ENCODE measurements at places on chromosomes 13 and 19.

DNA sequence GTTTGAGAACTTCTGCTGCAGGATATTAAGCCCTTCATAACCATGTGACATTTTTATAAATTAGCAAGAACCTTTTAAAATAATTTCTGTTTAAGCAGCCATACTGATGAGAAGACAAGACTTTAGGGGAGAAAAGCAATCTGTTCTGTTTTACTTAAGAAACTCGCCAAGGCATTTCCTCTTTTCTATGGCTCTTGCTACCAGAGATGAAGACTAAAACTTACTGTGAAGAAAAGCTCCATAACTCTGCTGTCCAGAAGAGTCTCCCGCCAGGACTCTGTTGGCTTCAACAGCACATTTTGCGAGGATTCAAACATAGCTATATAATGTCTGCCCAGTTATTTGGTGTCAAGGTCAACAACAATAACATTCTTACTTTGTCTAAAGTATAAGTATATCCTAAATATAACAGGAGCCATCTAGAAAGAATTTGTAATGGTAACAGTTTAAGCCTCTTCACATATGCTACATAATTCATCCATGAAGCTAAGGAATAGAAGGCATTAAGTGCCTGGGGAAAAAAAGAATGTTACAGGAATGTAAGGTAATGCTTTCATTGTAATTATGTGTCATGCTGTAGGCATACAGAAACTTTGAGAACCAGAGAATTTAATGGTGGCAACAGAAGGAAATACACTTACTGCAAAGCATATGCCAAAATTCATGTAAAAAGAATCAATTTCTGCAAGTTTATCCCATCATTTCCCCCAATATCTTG is 53.2 kb upstream of the EEF1AKMT1 start:
- peak; percentile 69 for DNase-seq

- peak; percentile 98 for DNase-seq
These were observed 1.4 kb upstream of the BCL3 start for GRCh38 chr19:44746946-44747738.

GRCh38 chr19:47865166-47865565 is 6.1 kb downstream of the TPRX2 start:
- no peak for DNase-seq

- DNase-seq = no peak
These were observed 145.1 kb downstream of the LACC1 start for GRCh38 chr13:44024846-44025195.

GRCh38 chr13:91242652-91243051 is 104.8 kb upstream of the MIR17HG start:
- no peak for DNase-seq

DNA sequence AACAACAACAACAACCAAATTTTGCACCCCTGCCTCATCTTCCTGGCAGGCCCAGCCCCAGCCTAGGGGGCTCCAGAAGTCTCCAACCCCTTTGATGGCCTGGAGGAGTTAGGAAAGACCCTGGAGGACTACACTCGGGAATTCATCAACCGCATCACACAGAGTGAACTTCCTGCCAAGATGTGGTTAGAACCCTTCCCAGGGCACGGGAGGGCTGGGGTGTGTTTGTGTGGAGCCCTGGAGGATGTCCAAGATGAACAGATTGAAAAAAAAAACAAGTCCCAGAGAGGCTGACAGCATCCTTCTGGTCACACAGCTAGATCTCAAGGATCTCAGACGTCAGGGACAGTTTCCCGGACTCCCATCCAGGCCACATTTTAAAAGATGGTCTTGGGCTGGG is 13.3 kb downstream of the APOC1 start:
- DNase-seq = peak; percentile 63

DNA sequence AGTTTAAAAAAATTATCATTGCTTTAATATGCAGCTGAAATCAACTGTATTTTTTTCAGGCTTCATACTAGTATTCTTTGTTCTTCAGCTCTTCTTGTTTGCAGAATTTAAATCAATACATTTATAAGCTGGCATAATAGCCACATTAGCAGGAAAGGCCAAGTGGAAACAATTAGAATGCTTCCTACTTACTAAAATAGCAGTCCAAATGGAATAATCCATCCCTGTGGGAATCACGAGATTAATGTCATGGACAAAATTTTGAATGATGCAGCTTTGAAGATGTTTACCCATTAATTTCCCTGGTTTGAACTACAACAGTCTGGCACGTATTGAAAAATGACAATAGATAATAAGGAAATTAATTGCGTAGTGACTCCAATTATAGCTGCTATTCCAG is 2650.8 kb downstream of the PCDH9 start:
- DNase-seq = no peak

DNA sequence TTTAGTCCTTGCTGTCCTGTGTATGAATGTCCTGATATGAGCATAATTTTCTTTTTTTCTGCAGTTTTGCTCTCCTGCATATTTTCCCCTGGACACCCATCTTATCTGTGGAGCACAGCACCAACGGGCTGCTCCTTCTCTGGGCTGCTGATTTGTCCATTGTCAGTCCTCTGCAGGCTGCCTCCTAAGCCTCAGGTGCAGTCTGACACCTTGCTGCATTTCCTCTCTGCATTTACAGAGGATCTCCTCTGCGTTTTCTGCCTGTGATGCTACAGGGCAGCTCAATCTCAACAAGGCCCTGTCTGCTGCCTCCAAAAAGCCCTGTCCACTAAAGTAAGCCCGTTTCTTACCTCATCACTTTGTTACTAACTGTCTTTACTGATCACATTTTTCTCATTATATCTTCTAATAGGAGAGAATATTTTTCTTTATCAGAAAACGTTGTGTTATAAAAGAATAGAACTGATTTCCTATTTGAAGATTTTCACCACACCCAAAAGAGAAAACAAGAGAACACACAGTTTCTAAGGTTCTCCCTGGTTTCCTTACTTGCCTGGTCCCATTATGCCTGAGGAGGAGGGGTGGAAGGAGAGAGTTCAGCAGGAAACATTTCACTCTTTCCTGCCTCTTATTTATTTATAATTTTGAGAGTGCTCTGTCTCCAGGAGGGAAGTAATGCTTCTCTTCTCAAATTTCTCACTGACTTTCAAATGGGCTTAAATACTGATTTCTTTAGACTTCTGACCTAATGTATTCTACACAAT is 65.6 kb upstream of the TDRD3 start:
- no peak for DNase-seq

- DNase-seq = no peak
These were observed 47.0 kb downstream of the RUBCNL start for GRCh38 chr13:46340011-46340410.

- DNase-seq = no peak
These were observed 379.6 kb downstream of the SLITRK6 start for GRCh38 chr13:85419611-85420010.

GRCh38 chr13:73074014-73074413 is 15.2 kb downstream of the KLF5 start:
- no peak for DNase-seq

DNA sequence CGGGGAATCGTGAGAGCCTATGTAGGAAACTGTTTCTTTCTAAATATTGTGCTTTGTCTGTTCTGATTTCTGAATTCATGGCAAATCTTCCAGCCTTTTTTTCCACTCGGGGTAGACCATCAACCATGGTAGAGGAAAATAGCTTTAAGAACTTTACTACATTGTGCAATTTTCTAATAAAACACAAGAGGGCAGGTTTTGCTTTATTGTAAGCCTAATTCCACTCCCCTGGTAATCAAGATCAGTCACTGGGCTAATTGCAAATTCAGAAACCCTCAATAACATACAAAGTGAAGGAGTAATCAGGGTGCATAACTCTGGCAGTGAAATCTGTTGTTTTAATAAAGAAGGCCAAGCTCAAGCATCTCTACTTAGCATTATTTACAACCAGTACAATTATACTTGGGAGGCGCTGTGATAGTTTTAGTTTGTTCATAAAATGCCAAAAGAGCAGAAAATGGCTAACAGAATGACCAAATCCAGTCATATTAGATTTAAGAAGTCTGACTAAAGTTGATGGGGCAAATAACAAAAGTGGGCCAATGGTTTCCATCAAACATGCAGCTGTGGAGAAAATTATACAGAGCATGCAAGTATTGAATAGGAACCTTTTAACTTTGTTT is 43.8 kb downstream of the DCT start:
- peak; percentile 46 for DNase-seq

- DNase-seq = peak; percentile 95
These were observed 894.3 kb downstream of the DIAPH3 start for GRCh38 chr13:59269476-59269875.

- DNase-seq = no peak
These were observed 29.5 kb downstream of the TMPRSS9 start for GRCh38 chr19:2389594-2389993.

DNA sequence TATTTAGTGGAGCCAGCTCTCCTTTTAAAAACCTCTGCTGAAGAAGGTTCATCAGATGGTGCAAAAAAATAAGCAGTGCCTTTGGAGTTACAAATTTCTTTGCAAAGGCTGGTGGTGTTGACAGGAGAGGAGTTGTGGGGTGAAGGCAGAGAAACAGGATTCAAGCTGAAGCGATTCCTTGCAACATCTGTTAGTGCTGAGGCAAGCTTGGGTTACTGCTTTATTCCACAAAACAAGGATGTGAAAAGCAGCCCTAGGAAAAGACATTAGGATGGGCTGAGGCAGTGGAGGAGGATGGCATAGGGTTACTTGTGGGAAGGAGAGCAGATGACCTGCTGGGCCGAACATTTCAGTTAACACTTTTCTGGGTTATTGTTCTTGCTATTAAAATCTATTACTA is 390.7 kb downstream of the DLEU7 start:
- no peak for DNase-seq

DNA sequence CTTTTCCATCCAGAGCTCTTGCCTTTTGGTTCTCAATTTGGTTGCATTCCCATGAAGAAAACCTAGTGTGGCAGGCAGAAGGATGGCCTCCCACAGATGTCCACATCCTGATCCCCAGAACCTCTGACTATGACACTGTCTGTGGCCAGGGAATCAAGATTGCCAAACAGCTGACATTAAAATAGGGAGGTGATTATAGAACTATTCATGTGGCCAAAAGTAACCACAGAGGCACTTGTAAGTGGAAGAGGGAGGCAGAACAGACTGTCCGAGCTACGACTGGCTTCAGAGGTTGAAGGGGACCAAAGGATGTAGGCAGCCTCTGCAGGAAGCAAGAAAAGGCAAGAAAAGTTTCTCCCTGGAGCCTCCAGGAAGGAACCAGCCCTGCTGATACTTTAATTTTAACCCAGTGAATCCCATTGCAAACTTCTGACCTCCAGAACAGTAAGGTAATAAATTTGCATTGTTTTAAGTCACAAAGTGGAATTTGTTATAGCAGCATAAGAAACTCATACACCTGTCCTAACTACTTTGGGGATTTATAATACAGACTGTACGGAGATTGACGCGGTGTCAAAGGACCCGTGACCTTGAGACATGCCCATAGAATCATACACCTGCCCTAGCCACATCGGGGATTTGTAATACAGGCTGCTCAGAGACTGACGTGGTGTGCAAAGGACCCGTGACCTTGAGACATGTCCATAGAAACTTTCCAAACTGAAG is 106.5 kb downstream of the ATP11A start:
- DNase-seq = no peak

- no peak for DNase-seq
These were observed 4.3 kb upstream of the LRFN3 start for GRCh38 chr19:35931874-35932202.

DNA sequence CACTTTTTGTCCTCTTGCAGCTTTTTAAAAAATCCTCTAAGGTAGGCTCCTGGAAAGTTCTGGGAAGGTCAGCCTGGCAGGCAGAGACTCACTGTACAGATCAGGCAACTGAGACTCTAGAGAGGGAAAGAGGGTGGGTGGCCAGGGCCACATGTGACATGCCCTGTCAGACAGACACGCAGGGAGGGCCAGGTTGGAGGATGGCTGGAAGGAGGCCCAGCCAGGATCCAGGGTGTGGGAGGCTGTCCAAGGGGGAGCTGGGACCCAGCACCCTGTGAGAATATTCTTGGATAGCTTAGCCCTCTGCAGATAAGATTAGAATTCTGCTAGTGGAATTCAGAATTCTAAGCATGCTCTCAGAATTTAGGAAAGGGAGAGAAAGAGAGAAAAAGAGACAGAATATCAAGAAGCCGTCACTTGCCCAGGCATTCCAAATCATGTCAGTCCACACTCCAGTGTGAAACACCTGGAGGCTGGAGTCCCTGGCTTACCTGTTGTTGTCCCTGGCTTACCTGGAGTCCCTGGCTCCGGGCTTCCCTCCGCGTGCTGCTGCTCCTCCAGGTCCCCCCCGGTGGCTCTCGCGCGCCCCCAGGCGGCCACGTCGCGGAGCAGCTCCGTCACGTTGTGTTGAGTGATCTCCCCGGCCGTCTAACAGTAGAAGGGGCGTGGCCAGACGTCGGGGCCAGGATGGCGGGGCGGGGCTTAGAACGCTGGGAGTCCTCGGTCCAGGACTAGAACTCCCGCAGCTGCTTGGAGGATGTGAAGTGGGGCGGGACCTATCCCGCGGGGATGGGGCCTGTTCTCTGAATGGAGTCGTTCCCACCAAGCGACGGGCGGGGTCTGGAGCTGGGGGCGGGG is 2.8 kb upstream of the TNNI3 start:
- DNase-seq = peak; percentile 81

DNA sequence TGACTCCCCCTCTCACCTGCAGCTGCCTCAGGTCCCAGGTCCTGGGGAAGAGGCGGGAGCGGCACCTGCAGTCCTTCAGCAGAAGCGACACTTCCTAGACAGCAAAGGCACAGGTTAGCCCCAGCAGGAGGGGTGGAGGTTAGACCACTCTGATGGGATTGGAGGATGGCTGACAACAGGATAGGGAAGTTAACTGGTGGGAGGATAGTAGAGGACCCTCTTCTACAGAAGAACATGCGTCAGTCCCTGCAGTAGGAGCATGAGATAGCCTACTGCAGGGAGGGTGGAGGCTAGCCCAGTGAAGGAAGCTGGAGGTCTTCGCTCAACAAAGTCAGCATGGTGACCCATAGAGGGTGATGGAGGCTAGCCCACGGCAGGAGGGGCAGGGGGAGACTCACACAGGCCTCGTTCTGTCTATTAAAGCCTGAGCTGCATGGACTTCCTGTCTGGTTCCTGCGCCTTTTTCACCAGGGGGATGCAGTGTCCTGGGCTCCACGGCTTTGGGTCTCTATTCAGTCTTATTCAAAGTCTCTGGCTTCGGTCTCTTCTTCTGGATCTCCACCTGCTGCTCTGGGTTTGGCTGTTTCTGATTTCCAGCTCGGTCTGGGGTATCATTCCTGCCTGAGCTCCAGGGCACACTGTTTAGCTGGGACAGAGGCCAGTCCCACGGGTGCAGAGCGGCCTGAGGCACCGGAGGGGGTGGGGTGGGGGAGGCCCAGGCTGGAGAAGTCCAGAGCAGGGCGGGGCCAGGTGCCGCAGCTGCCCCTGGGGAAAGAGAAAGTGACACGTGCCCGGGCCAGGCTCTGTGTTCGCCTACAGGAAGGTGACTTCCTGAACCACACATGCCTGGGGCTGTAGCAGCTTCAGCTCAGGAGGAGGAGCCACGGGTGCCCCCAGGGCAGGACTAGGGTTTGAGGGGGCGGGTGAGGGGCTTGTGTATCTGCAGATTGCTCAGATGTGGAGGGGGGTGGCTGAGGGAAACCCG is 7.3 kb downstream of the IFNL3 start:
- no peak for DNase-seq

GRCh38 chr19:4639531-4640246 is 373 bp downstream of the TNFAIP8L1 start:
- no peak for DNase-seq

DNA sequence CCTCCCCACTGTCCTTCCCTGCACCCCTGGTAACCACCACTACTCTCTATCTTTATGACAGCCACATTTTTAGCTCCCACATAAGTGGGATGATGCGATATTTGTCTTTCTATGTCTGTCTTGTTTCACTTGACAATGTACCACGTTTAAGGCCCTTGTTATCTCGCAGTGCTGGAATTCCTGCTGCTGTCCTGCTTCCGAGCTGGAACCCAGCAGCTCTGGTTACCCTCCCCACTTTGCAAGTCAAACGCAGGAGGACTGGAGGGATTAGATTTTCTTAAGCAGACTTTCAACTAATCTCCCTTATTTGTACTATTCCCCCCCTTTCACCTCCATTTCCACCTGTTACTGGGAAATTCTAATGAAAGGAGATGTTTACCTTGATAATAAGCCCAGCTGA is 59.1 kb upstream of the PDX1 start:
- no peak for DNase-seq
